ENCODE measurements at places on chromosomes 16 and 17.

DNA sequence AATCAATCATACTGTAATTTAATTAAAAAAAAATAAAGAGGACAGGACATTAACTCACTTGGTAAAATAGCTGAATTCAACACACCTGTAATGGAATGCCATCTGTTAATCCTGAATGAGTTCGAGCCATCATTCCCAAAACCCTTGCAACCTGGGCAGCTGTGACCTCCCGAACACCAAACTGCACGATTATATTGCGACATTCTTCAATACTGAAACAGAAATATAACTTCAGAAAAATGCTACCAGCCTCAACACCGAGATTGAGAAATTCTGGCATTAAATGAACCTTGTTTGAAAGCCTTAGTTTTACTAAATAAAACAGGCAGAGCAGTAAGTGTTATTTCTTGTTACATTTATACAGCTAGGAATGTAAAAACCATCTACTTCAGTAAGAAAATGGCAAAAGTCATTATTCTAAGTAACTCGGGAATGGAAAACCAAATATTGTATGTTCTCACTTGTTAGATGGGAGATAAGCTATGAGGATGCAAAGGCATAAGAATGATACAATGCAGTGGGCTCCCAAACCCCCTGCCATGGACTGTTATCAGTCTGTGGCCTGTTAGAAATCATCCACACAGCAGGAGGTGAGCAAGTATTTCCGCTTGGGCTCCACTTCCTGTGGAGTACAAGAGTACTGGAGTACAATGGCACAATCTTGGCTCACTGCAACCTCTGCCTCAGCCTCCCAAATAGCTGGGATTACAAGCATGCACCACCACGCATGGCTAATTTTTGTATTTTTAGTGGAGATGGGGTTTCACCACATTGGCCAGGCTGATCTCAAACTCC is 46.5 kb downstream of the CNOT1 start:
- no peak for DNase-seq

GRCh38 chr17:18888766-18889290 is 30.9 kb downstream of the PRPSAP2 start:
- DNase-seq: no peak

DNA sequence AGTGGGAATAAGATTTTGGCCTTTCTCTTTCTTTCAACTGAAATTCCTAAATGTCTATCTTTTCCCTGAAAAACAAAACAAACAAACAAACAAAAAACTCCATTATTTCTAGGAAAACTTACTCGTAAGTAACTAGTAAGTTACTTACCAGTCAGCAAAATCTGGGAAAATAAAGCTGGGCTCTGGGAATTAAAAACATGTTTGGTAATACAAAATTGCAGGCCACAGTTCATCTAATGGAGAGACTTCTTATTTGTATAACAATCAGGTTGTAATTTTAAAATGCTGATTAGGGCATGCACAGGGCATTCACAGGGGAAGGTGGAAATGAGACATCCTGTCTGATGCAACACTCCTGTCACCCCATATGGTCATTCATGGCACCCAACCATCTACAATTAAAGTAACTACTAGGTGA is 3.8 kb upstream of the WIPI1 start:
- DNase-seq: no peak

GRCh38 chr16:48157794-48158193 is 2.0 kb upstream of the ABCC12 start:
- no peak for DNase-seq

GRCh38 chr16:69084289-69084688 is 21.2 kb upstream of the HAS3 start:
- DNase-seq: no peak

GRCh38 chr16:80125677-80126076 is 415.1 kb upstream of the DYNLRB2 start:
- no peak for DNase-seq

DNA sequence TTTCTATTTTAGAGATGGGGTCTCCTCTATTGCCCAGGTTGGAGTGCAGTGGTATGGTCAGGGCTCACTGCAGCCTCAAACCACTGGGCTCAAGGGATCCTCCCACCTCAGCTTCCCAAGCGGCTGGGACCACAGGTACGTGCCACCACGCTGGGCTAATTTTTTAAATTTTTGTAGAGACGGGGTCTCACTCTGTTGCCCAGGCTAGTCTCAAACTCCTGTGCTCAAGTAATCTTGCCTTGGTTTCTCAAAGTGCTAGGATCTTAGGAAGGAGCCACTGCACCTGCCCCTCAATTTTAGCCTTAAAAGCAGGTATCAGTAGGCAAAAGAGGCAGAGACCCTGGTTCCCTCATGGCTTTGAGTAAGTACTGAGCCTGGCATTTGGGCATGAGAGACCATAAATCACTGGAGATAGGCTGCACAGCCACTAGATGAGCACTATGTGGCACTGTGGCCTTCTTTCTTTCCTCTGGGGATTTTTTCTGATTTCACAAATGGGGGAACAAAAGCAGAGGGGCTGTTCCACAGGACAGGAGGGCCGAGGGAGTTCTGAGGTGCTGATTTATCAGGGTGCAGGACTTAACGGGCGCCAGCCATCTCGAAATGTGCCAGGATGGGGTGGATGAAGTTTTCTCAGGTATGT is 82.2 kb downstream of the PLXDC1 start:
- DNase-seq: peak; percentile 42

DNA sequence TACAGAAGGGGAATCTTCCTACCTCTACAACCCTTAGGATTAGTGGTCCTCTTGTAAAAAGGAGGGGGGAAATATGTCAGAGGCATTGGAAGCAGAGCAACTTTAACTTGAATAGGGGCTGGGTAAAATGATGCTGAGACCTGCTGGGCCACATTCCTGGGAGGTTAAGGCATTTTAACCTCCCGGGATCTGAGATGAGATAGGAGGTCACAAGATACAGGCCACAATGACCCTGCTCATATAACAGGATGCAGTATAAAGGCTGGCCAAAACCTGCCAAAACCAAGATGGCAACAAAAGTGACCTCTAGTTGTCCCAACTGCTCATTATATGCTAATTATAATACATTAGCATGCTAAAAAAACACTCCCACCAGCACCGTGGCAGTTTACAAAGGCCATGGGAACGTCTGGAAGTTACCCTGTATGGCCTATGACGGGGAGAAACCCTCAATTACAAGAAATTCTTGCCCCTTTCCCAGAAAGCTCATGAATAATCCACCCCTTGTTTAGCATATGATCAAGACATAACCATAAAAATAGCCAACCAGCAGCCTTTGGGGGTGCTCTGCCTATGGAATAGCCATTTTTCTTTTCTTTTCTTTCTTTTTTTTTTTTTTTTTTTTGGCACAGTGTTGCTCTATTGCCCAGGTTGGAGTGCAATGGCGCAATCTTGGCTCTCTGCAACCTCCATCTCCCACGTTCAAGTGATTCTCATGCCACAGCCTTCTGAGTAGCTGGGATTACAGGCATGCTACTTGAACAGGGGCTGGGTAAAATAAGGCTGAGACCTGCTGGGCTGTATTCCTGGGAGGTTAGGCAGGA is 6.2 kb upstream of the C1QTNF1 start:
- DNase-seq: no peak

DNA sequence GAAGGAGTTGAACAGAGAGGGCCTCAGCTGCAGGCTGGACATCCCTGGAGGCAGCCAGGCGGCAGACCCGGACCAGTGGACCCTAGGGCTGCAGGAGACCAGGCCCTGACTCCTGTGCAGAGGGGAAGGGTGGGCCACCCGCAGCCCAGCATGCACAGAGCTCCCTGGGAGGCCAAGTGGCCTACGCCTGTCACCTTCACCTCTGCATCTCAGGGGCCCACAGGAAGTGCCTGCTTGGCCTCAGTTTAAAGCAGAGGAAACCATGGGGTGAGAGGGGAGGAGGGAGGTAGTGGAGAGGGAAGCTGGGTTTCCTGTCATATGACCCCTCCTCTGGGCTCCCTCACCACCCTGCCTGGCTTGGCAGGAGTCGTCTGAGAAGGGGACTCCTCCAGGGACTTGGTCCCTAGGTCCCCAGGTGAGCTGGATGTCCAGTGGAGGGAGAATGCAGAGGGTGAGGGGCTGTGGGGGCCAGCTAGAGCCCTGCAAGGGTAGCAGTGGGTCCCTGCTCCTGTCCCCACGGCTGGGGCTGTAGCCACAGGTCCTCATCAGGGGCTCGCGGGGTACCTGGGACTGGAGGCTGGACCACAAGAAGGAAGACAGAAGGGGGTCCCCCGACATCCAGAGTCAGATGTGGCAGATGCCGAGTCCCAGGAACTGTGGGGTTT is at the start of gene TMC8:
Gene TMC8 (plus strand): TSS at position 335 of the 665 bp plus-strand sequence. CDS start 818 bp downstream, outside the sequence.
- DNase-seq: peak; percentile 85

GRCh38 chr16:49855280-49855821 is 561 bp downstream of the ZNF423 start:
- DNase-seq: peak; percentile 80

DNA sequence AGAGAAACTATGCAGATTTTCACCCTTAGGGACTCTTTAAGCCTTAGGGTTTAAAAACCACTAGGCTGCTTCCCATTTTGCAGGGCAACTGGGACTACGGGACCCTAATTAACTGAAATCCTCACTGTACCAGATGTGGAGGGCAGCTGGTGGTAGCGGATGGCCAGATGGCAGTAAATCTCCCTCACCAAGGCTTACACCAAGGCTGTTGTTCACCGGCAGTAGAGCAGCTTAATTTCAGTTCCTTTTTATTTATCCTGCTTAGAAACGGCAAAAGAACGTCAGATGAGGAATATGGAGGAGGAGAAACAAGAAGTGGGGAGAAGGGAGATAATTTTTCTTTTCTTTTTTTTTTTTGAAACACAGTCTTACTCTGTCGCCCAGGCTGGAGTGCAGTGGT is 6.5 kb downstream of the ABHD15 start:
- DNase-seq: no peak

GRCh38 chr17:337866-338265 is 14.7 kb downstream of the RPH3AL start:
- DNase-seq: no peak

- DNase-seq: no peak
Measured at GRCh38 chr16:56252835-56253234, 61.5 kb downstream of the GNAO1 start.

GRCh38 chr17:11816409-11816808 is 180.9 kb downstream of the ZNF18 start:
- DNase-seq: no peak

GRCh38 chr16:1424028-1424427 is 3.5 kb upstream of the UQCC4 start:
- DNase-seq: no peak

DNA sequence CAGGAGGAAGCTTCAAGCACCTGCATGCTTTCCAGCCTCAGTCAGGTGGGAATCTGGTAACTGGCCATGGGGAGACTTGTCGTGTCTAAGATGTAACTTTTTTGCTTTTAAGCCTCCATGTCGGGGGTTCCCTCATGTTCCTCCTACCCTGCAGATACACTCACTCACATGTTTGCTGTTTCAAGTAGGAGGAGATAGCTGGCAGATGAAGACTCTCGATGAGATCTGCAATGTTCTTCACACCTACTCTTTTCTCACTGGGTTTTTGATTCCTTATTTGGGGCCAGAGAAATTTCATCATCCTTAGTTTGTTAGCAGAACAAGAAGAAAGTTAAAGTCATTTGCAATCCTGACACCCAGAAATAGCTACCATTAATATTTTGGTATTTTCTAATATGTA is 24.7 kb downstream of the UTP4 start:
- DNase-seq: no peak

GRCh38 chr17:17114592-17115225 is 72.5 kb downstream of the MPRIP start:
- no peak for DNase-seq

GRCh38 chr16:27805828-27806351 is 255.9 kb downstream of the KATNIP start:
- no peak for DNase-seq

DNA sequence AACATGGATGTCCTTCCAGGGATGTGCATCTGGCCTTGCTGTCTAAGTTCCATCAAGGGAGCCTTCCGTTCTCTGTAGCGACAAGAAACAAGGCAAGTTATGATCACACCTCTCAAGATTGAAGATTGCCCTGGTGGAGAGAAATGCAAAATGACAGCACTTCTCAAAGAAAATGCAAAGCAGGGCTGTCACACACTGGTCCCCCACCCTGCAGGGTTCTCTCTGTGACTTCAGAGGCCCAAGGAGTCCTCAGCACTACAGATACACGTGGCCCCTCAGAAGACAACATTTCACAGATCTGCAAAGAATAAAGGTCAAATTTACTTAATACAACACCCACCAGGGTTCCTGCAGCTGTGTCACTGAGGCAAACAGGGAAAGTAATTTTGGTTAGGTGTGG is 60.7 kb upstream of the TEX2 start:
- no peak for DNase-seq

DNA sequence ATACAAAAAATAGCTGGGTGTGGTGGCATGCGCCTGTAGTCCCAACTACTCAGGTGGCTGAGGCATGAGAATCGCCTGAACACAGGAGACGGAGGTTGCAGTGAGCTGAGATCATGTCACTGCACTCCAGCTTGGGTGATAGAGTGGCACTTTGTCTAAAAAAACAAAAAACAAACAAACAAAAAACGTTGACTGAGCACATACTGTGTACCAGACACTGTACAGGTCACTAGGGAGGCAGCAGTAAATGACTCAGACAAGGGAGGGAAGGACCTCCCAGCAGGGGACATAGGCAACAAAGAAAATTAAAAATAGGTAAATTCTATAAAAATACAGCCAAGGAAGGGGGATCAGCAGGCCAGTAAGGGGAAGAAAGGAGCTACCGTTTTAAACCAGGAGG is 64.3 kb downstream of the SOCS1 start:
- DNase-seq: no peak

DNA sequence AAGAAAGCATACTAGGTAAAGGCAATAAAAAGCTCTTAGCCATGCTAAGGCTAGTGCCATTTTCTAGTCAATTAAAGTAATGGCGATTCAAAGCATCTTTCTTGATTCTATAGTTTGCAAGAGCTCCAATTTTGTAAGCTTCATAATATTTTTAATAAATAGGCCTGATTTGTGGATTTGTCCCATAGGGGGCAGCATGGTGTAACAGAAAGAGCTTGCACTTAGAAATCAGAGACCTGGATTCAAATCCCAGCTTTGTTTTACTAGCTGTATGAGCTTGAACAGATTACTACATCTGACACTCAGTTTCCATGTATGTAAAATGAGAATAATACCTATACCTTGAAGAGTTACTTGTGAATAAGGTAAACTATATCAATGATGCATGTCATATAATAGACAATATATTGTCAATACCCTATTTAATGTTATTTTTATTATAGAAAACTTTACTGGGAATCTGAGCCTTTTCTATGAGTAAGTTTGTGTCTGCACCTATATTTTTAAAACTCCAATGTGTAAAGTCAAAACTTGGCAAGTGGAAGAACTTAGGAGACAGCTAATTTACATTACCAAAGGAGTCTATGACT is 93.6 kb upstream of the NOG start:
- peak; percentile 48 for DNase-seq

DNA sequence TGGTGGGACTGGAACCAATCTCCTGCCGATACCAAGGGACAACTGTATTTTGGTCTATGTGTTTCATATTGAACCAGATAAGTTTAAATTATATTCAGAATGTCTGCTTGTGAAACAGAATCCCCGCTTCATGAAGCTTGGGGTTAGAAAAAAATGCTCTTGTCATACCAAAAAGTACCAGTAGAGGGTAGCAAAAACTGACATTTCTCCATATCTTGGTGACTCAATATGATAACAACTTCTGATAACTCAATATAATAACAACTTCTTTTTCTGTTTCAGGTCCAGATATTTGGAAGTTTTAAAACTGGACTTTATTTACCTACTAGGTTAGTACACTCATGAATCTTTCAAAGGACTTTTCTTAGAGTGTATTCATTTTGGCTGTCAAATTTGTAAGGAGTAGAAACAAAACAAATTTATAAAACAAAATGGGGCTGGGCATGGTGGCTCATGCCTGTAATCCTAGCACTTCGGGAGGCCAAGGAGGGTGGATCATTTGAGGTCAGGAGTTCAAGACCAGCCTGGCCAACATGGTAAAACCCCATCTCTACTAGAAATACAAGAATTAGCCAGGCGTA is 52.3 kb upstream of the ADCY7 start:
- no peak for DNase-seq

Data from CD4-positive, alpha-beta T cell treated with Interleukin-6 for 4 hours (primary cell).